ENCODE measurements at places on chromosomes 4 and X. TPM values are rescaled to one million over a fixed set of nuclear protein-coding genes. Genes with fewer than 3 reads are reported as not detected.

DNA sequence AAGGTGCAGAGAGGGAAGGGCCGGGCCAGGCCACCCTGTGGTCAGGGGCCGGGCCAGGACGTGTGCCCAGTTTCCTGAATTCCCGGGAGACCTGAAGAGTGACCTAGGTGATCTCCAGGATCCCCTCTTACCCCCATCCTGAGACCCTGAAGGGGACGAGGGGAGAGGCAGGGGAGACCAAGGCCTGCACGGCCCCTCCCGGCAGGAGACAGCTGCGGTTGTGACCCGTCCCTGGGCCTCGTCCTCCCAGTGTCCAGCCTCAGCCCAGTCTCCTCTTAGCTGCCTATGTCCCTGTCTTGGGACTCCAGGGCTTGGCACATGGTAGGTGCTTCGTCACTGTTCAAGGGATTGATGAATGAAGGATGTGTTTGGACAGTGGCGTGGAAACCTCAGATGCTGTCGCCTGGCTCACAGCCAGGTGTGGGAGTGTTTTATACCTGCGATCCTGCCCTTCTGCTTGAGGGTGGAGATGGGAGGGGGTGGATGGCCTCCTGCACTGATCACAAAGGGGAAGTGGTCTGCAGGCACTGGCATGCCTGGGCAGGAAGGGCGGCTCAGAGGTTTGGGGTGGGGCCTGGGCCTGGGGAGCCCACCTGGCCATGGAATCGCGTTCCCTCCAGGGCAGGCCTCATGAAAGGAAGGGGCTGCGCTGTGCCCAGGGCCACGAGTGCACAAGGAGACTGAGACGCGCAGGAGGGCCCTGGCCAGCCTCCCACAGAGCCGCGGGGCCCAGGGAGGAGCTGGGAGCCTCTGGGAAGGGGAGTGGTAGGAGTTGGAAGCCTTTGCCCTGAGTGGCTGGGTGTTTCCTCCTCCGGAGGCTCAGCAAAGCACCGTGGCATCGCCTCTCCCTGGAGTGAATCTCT is 6.9 kb downstream of the SH3TC1 start:
- DNase-seq = peak; percentile 92

DNA sequence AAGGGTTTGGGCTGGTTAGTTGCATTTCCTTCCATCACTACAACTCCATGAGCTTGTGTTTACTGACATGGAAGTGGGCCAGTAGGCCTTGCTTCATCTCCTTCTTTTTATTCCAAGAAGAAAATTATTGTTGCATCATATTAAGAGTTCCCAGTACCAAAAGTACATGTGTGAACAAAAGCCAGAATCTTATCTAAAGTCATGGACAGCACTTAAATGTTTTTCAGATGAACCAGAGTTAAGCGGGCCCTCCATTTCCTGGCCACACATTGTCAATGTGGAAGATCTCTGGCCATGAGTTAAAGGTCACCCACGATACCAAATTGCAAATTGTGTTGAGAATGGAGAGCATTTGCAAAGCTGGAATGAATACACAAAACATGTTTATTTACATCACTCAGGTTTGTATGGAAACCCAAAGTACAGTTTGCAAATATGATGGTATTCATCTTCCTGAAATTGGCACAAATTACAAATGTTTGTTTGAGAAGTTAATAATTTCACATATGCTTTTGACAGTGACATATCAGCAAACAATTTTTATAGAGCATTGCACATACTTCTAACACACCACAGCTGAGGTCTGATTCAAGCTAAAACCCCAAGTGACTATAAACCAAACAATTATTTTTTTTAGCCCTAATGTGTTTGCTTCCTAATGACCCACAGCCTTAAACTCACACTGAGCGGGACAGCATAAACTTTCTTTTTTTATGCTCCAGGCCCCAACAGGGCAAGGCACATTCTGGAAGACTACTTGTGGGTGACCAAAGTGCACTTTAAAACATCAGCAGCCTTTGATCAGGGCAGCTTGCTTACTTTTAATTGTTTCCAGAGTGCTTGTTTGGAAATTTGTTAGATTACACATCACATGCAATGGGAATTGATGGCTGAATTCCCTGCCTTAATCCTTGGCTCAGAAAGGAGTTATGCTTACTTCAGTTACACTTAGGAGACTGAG is 502.9 kb upstream of the SLIT2 start:
- DNase-seq = no peak

- DNase-seq = no peak
Measured at GRCh38 chrX:46850771-46851170, 13.9 kb downstream of the RP2 start.

- DNase-seq = no peak
Measured at GRCh38 chrX:109393859-109394258, 88.0 kb downstream of the GUCY2F start.

DNA sequence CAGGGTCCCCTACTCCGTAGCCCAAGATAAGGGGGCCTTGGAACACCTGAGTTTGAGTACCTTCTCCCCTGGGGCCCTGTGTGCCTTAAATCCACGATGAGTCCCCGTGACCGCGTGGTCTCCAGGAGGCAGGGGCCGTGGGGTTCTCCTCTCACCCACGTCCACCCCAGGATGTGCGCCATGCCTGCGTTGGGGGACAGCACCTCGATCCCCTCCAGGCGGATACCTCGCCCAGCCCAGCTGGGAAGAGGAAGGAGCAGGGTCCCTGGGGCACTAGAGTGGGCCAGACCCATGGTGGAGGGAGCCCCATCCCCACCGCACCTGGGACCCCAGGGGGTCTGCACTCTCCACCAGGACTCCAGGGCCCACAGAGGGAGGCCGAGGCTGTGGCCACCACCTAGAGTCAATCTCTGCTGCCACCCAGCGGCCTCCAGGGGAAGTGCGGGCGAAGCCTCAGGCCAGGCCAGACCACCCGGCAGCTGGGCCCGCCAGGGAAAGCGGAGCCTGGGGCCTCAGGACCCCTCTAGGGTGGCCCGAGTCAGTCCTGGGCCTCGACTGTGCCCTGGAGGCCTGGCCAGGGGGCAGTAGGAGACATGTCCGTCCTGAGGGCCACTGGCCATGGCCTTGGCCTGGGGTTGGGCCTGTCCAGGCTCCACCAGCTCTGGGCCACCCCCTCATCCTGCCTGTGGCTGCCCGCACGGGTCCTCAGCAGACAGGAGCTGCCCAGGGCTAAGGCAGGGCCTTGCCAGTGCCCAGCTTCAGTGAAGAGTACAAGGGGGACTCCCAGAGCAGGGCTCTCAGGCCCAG is 55.0 kb downstream of the FAM53A start:
- no peak for DNase-seq

- DNase-seq = peak; percentile 40
Measured at GRCh38 chr4:142567199-142567598, 278.9 kb downstream of the INPP4B start.

DNA sequence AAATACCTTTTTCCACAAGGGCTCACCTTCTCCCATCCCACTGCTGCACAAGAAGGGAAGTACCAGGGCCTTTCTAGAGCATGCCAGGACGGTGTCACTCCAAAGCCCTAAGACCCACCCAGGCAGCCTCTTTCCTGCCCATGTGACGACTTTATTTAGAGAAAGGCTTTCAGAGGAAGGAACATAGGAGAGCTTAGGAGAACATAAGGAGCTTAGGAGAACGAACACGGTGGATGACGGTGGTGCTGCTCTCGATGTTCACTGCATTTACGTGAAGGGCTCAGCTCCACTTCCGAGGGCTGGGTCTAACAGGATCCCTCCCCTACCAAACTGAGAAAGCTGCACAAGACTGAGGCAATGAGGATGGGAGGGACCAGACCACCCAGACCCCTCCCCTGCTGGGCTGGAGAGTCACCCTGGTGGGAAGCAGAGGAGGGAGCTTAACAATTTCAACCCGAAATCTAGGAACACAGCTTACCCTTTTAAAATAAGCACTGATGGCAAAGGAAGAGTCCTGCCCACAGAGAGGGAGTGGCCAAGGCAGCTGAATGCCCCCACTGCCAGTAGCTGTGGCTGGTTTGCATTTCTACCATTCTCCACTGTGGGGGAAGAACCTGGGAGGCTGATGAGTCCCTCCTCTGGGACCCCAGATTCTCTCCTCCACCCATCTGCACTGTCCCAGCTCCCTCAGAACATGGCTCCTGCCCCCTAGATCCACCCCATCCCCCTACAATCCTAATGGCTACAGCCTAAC is 29.8 kb downstream of the ZFYVE28 start:
- no peak for DNase-seq

DNA sequence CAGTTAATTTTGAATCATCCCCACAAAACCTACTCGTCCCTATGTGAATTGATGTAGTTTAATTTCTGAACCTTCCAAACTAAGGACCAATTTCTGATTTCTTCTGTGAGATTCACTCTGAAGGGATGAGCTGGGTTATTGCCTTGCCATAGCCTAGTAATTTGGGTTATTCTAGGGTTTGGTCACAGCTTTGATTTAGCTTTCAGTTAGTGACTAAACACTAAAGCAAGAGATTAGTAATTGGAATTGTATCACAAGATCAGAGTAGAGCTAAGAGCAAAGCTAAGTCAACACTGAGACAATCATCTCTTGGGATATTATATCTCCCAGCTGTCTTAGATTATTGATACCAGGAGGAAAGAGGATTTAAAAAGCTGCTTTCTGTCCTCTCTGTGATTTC is 588.0 kb downstream of the CCSER1 start:
- DNase-seq = no peak

GRCh38 chrX:85905851-85906250 is 141.5 kb downstream of the CHM start:
- no peak for DNase-seq

Gene CT55
- total RNA-seq = not detected

Gene NDST4
- not detected for total RNA-seq

Gene GCNA
- total RNA-seq = 0.39 TPM

Gene CT47B1
- not detected for total RNA-seq
